ENCODE measurements at places on chromosomes 7 and 10.

DNA sequence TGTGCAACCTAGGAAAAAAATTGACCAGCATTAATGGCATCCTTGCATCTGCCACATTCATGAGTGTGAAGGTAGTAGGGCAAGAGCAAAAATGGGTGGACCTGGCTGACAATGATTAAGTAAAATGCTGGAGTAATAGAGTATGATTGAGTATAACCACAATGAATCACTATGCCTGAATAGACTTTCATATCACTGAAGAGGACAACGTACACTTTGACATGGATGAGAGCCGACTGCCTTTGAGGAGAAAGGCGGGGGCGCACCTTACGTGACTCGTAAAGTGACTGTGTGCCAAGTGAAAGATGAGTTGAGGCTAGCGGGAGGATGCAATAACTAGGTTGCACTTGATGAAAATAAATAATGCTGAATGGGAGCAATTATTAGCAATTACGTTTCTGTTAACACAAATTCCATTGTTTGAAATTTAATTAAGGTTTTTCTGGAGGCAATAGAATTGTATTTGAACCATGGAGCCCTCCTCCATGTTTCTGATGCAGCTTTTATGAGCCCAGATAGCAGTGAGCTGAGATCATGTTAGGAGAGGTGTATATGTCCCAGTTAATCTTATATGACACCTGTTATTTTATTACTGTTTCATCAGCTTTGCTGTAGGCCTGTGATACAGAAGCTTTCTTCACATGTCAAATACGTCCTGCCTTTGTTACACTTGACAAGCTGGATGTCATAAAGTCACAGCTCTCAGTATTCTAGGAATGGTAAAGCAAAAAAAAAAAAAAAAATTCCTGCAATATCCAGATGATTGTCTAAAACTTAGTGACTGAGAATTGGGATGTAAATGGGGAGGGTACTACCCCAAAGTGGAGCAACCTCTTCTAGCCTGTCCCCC lies 596.5 kb downstream of the NXPH1 start:
- no peak for DNase-seq

GRCh38 chr10:132538790-132539421 lies 1.3 kb downstream of the INPP5A start:
- DNase-seq = no peak

- no peak for DNase-seq
Measured at GRCh38 chr7:2165239-2165609, 67.5 kb downstream of the MAD1L1 start.

DNA sequence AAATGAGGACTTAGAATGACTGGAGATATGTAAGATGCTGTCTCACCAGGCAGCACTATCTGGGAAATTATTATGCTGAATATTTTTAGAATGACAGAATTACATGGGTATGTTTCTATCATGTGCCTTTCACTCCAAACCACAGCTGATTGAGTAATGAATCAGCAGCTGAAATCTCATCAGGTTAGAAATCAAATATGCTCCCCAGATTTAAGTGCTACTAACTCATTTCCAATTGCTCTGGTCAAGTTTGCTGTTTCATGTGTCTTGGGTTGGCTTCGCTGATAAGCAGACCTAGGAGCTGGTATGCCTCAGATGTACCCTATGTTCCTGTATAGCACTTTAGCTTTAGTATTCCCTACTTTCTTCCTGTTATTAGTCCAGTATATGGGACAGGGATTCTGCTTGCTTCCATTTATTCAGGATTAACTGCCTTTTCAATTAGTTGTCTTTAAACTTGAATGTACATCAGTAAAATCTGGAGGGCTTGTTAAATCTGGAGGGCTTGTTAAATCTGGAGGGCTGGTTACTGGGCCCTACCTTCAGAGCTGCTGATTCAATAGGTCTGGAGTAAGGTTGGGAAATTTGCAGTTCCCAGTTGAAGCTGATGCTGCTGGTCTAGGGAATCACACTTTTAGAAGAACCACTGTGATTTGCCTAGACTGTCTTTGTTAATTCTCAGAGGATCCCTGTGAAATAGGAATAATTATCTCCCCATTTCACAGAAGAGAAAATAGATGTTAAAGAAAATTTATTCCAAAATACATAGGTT lies 172.9 kb downstream of the DKK1 start:
- peak; percentile 92 for DNase-seq

DNA sequence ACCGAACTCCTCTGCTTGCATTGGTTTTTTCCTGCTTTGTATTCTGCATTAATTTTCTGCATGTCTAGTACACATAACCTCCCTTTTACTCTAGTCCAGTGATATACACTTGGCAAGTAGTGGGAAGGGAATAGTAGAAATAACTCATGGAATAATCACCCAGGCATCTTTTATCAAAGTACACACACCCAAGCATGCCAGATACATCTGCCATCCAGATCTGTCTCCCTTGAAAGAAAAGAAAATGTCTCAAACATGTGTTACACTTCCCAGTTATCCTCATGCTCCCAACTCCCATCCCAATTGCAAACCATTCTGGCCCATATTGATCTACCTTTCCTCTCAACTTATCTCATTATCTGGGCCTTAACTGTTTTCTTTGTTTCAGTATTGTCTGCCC lies 79.0 kb downstream of the PHYHIPL start:
- no peak for DNase-seq

- no peak for DNase-seq
Measured at GRCh38 chr10:36489611-36490228, 635.7 kb upstream of the ANKRD30A start.

DNA sequence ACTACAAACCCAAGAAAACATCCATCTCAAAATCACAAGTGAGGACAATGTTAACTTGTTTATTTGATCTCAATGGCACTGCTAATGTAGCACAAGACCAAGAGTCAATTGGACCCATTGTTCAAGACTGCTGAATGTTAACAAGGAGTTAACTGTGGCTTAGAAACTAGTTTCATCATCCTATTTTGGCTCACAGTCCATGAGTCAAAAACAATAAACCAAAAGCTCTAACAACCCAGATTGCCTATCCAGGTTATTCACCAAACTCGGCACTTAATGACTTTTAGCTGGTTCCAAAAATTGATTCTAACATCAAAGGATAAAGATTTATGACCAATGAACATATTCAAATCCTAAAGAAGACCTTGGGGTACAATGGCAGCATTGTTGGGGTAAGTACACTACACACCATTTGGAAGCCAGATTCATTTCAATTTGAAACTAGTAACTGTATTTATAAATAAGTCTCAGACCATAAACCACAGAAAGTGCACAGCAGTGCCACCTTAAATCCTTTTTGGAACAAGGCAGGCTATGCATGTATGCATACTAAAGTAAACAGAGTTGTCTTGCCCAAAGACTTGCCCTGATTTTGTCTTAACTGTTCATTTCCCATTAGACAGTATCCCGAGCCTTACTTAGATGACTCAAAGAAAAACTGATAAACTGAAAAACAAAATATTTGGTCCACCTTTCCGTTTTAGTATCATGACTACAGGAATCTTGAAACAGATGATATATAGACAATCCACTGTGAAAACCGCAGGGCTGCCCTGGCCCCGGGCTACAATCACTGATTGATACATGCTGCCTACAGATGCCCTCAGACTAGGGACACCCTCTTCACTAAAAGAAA lies 84.5 kb downstream of the SRPK2 start:
- DNase-seq = peak; percentile 34

GRCh38 chr7:127954357-127954748 lies 76.9 kb downstream of the LRRC4 start:
- DNase-seq = no peak

DNA sequence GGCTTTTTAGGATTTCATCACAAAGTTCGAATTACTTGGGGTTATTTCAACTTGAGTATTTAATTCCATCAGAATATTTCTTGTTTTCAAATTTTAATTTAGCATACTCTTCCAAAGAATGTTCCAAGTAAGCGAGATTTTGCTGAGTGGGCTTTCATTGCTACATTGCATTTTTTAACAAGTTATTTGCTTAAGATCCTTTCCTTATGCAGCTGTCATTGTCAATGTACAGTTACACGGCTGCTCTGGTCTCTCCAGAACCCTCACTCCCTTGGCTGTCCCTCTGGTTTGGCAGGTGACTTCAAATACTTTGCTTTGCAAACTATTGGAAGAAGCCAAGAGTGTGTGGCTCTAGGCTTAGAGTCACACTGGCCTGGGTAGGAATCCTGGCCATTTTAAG lies 80.0 kb downstream of the CFAP58 start:
- DNase-seq = no peak

- no peak for DNase-seq
Measured at GRCh38 chr7:4641091-4641666, 40.9 kb upstream of the FOXK1 start.

DNA sequence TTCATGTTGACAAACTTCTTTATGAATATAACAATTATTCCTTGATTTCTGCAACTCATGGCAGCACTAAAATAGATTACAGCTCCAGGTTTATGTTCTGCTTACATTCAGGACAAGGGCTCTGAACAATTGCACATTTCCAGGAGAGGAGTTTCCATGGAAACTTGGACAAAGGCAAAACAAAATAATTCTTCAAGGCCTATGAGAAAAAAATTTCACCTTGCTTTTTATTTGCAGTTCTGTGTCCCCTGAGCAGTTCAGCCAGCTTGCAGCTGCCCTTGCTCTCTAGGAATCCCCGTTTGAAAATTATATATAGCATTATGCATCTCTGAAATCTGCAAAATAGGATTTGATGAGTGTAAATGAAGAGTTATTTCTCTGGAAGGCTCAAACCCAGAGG lies 71.7 kb downstream of the ARL4A start:
- DNase-seq = no peak

- no peak for DNase-seq
Measured at GRCh38 chr7:158536871-158537515, 50.6 kb downstream of the PTPRN2 start.

GRCh38 chr10:70666960-70667798 lies 5.1 kb upstream of the ADAMTS14 start:
- DNase-seq = no peak

DNA sequence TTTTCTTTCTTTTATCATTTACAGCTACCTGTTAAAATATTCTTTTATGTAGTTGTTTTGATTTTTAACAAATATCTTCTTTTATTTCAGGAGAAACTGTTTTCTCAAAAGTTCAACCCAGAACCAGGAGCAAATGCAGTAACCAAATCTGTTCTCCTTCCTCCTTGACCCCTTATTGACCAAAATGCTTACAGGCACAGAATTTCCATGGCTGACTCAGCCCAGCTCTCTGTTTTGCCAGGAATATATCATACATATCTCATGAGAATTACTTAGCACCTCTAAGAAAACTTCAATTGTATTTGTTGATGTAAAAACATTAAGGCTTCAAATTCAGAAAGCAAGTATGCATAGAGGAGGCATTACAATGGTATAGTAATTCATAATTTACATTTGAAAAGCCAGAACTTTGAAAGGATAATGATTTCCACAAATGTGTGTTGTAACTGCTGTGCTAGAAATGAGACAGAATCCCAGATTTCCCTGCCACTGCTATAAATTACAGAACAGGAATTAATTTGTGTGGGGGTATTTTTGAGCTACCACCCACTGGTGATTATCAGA lies 2.2 kb downstream of the GSAP start:
- DNase-seq = no peak

DNA sequence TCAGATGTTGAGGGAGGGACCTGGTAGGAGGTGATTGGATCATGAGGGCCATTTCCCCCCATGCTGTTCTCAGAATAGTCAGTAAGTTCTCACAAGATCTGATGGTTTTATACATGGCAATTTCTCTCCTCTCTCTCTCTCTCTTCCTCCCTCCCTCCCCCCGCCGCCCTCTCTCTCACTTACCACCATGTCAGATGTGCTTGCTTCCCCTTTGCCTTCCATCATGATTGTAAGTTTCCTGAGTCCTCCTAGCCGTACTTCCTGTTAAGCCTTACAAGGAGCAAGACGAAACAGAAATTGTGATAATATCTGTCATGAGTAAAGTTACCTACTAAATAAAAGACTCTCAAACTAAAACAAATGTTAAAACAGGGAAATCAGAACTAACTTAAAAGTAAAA lies 19.9 kb upstream of the GPR141 start:
- no peak for DNase-seq

DNA sequence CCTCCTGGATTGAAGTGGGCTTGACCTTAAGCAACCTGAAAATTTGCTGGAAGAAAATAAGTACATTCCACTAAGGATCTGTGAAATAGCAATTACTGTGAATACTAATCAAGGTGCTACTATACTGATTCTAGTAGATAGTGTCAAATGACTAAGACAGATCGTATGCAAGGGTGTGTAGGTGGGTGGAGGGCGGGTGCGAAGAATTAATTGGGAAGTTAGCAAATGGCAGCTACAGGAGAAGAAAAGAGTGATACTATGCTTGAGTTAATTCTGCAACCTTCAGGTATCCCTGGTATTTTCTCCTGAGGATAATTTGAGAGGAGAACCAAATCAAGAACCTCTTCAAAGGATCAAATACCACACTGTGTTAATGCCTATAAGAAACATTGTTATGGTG lies 501.9 kb downstream of the INHBA start:
- DNase-seq = no peak

- DNase-seq = peak; percentile 99
Measured at GRCh38 chr7:73822319-73823173, 8.2 kb upstream of the CLDN4 start.

DNA sequence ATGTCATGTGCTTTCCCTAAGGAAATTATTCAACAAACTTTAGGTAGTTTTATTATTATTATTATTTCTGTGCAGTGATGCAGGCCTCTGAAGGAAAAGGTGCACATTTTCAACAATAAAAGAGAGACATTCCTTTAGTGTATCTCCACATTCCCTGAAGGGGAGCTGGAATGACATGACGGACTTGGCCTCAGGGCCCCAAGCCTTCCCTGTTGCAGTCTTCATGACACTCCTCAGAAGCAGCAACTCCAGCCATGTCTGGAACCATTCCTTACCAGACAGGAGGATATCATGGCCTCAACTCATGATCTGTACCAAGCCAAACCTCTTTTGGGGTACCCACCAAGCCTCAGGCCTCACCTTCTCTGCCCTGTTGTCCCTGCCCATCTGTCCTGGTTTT lies 35.2 kb upstream of the CCSER2 start:
- no peak for DNase-seq

- DNase-seq = no peak
Measured at GRCh38 chr10:72746426-72747363, 54.8 kb downstream of the MCU start.

DNA sequence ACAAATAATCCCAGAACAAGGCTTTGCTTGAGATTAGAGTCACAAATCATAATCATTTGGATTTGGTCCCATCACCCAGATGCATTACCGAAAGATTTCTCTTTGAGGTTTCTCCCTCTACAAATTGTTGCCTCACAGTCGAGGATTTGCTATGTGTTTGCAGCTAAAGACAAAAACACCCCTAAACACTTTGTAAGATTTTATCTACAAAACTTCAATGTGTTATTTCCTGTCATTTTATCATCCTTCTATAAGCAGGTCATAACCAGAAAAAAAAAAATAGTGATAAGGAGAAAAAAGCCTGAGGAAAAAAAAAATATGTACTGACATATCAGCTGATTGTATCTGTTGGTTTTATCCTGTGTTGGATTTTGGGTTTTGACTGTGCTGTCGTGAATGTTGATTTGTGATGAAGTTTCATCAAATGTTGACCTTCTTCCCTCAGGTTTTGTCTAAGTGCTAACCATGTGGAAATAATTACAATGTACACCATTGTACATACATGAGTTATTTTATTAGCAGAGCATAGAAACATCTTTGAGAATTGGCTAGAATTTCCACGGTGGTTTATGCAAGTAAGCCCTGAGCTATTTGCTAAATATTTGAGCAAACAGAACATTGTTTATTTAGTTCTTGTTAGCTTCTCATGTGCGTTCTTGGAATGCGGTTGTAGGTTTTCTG lies 274.4 kb downstream of the NEBL start:
- DNase-seq = no peak

Measured in HFFc6 (cell line).